H1 (cell line): ENCODE measurements at places on chromosomes 3 and 15. TPM values are rescaled to one million over a fixed set of nuclear protein-coding genes. Genes with fewer than 3 reads are reported as not detected.

- no peak for DNase-seq
- H3K27me3 ChIP-seq = no peaks in the 10 kb centered on the region
- H3K4me1 ChIP-seq = peaks cover 5% of the 10 kb centered on the region; the same call in 1 of the 2 replicates
- H3K36me3 ChIP-seq = no peaks in the 10 kb centered on the region
These were observed 49.5 kb upstream of the LMCD1 start for GRCh38 chr3:8452112-8452511.

- H3K27me3 ChIP-seq = no peaks in the 10 kb centered on the region
- H3K4me1 ChIP-seq = no peaks in the 10 kb centered on the region
- no peak for DNase-seq
- H3K36me3 ChIP-seq = no peaks in the 10 kb centered on the region
- H3K4me3 ChIP-seq = no peak overlapping the region
These were observed 463.3 kb upstream of the CBLB start for GRCh38 chr3:106332129-106332528.

Gene LIPC
- not detected in 2 replicates for total RNA-seq

DNA sequence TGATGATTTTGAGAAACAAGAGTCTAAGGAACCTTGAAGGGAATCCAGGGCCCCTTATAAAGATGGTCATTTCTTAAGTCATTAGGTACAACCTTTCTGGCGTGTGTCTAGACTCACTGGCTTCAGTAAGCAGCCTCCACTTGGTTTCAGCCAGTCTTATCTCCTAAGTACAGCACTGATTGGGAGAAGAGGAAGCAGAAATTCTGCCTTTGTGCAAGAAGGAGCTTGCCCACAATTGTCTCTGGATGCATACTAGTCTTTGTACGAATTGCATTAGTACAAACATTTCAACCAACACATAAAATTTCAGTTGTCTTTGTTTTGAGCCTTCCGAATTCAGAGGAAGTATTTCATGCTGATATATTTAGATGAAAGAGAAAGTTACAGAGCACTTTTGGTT, 139.4 kb downstream of the SLCO3A1 start:
- H3K4me1 ChIP-seq = 0 out of 2 replicates have a peak, but pooled peaks cover 3% of the 10 kb centered on the region
- H3K36me3 ChIP-seq = no peaks in the 10 kb centered on the region
- no peaks in the 10 kb centered on the region for H3K27me3 ChIP-seq
- H3K4me3 ChIP-seq = no peak overlapping the region

Gene PYGO1
- 1.1 and 1.3 TPM in 2 replicates for total RNA-seq
